Astrocyte of the spinal cord (primary cell): ENCODE measurements at places on chromosomes 12 and 14.
A peak's percentile ranks its signal among the peaks of the same experiment; 100 is the strongest.

DNA sequence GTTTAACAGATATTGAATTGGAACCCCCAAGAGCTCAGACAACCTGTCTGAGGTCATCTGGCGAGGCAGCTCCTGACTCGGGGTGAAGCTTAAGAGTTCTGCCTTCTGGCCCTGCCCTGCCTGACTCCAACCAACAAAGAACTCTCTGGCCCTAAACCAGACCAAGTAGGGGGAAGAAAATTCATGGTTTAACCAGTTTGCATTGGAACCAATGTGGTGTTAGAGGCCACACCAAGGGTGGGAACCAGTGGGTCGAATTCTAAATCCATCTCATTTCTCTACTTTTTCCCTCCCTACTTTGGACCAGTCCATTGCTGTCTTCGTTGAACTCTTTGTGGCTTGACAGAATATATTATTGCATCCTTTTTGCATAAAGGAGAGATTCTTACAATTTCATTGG, 30.4 kb upstream of the GSG1 start:
- no peak for DNase-seq

DNA sequence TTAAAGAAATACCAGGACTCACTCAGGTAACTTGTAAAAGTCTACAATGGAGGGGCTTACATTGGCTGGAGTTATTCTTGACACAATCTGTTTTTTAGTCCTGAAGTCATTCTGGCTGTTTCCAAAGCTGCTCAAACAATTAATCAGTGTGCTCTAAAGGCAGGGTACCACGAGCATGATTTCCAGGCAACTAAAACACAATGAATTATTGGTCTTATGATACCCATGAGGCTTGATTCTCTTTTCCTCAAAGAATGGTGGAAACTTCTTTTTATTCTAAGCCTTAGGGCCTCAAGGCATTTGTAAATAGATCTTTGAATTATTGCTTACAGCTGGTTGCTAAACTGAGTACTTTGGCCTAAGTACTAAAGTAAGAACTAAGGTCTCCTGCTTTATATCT, 199.8 kb upstream of the PDZRN4 start:
- DNase-seq = no peak

DNA sequence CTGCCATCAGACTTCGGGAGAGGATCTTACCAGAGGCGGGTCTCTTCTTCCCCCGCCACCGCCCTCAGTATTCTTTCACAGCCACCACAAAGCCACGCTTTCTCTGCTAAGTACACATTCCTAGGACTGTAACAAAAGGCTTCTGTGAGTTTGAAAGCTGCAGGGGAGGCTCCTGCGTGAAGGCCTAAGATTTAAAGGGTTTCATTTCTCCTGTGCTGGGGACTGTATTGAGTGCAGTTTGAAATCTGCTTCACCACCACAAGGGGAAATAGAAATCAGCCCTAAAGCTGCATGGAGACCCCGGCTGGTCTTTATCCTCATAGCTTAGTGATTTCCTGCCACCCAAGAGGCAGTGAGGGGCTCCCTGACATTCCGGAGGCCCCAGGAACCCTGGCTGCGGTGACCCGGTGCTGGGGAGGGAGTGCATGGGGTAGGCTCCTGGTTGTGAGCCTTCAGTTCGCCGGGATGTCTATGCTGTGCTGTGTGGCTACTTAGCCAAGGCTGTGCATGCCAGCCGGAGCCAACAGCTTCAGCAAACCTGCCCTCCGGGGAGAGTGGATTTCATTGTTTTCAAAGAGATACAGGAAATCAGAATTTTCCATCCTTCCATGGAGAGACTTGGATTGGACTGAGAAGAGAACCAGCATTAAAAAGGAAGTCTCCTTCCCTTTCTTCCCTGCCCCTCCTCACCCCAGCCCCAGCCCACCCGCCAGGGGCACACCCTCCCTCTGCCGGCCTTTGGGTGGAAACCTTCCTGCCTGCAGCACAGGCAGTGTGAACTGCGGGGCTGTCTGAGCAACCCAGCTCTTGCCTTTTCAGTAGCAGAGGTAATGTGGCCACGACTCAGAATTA, 163.3 kb downstream of the ETV6 start:
- DNase-seq = peak; percentile 73

- DNase-seq = no peak
These were observed 24.1 kb downstream of the NTN4 start for GRCh38 chr12:95766356-95767019.

DNA sequence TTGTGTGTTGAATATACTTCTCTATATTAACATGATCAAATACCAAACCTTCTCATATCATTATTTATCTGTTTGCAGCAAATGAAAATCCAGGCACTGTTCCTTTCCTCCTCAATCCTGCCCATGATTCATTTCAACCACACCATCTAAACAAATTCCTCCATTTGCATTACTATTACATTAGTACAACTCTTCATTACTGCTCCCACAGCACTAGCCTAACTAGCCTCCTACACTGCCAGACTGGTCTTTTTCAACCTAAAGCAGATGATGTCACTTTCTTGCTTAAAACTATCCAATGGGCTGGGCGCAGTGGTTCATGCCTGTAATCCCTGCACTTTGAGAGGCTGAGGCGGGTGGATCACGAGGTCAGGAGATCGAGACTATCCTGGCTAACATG, 117.3 kb upstream of the MYF6 start:
- no peak for DNase-seq

- DNase-seq = no peak
These were observed 65.0 kb downstream of the KCNK10 start for GRCh38 chr14:88258021-88258420.

DNA sequence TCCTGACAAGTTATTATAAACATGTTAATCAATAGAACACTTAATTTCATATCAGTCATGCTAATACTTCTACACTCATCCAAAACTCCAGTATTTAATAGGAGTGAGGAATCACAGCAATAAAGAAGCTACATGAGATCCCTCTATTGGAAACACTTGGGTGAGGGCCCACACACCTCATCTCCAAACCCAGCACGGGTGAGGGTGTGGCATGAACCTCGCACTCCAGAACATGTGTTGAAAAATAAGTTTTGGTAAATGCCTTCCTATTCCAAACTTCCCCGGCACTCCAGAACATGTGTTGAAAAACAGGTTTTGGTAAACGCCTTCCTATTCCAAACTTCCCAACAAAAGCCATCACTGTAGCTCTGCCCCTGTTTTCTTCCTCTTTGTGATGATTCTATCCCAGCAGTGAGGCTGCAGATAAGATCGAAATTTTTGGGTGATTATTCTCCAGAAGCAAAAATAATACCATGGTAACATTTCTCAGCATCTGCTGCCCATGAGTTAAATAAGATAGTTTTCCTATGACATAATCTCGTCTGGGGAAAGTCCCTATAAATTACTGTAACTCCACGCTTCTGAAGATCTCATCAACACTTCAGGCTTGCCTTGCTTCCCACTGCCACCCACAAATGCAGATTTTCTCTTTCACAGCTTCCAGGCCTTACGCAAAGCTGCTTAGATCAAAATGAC, 24.4 kb upstream of the PTPRB start:
- DNase-seq = peak; percentile 74

DNA sequence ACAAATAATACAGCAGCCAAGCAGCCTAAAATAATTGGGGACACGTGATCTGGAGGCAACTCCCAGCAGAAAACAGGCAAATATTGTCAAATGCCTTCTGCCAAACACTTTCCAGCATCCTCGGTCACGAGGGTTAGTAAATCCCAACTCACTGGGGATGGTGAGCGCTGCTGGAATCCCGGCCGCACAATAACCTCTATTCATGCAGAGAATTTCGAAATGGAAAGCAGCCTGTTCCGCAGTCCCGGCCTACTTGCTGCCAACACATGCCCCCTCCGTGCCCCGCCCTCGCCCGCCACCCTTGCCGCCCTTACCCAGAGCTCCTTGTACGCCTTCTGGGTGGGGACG, 62.2 kb downstream of the RFX4 start:
- peak; percentile 28 for DNase-seq

DNA sequence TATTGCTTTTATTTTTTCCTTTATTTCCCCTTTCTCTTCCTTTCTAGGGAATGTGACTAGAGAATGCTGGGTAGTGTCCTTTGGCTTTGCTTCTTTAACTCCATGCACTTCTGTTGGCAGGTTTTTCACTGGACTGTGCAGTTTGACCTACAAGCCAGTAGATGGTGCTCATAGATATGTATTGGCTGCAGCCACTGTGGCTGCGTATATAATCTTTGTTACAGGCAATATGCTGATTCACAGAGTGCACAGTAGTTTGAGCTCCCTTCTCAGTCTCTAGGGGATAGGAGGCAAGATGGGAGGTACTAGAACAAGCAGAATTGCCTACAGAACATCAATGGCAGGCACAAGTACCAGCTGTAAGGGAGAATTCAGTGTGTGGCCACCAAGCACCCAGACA, 503.5 kb downstream of the LRFN5 start:
- peak; percentile 67 for DNase-seq
